Suprapubic skin (tissue), 4 donors: ENCODE measurements at places on chromosomes 16 and 17.

GRCh38 chr17:39775031-39775430 is 37.3 kb downstream of the GRB7 start:
- no peak overlapping the region for H3K27ac ChIP-seq
- no peaks in the 10 kb centered on the region for H3K36me3 ChIP-seq
- no peak overlapping the region for H3K4me3 ChIP-seq
- no peak for DNase-seq
- H3K4me1 ChIP-seq: no peaks in the 10 kb centered on the region

DNA sequence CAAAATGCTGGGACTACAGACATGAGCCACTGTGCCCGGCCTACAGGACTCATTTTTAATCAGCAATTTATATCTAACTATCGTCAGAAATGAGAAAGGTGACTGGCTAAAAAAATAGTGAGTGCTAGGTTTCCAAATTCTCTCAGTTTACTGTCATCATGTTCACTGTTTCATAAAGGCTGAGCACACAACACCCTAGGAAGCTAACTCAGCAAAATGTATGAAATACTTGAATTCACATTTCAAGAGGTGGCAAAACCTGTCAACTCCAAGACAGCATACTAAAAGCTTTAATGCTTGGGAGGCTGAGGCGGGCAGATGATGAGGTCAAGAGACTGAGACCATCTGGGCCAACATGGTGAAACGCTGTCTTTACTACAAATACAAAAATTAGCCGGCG is 16.7 kb downstream of the WDR45B start:
- H3K4me1 ChIP-seq: peaks cover 15% of the 10 kb centered on the region
- H3K27me3 ChIP-seq: no peaks in the 10 kb centered on the region
- DNase-seq: no peak
- no peak overlapping the region for H3K27ac ChIP-seq

- no peaks in the 10 kb centered on the region for H3K27me3 ChIP-seq
- H3K27ac ChIP-seq: no peak overlapping the region
- H3K4me3 ChIP-seq: no peak overlapping the region
- peaks cover 48% of the 10 kb centered on the region for H3K4me1 ChIP-seq
- H3K36me3 ChIP-seq: no peaks in the 10 kb centered on the region
- DNase-seq: no peak
Observed at GRCh38 chr16:11620243-11621003, 33.7 kb upstream of the LITAF start.

- no peak overlapping the region for H3K4me3 ChIP-seq
- H3K27ac ChIP-seq: no peak overlapping the region
- no peaks in the 10 kb centered on the region for H3K27me3 ChIP-seq
- no peaks in the 10 kb centered on the region for H3K4me1 ChIP-seq
Observed at GRCh38 chr17:2462481-2462880, 49.2 kb downstream of the METTL16 start.

DNA sequence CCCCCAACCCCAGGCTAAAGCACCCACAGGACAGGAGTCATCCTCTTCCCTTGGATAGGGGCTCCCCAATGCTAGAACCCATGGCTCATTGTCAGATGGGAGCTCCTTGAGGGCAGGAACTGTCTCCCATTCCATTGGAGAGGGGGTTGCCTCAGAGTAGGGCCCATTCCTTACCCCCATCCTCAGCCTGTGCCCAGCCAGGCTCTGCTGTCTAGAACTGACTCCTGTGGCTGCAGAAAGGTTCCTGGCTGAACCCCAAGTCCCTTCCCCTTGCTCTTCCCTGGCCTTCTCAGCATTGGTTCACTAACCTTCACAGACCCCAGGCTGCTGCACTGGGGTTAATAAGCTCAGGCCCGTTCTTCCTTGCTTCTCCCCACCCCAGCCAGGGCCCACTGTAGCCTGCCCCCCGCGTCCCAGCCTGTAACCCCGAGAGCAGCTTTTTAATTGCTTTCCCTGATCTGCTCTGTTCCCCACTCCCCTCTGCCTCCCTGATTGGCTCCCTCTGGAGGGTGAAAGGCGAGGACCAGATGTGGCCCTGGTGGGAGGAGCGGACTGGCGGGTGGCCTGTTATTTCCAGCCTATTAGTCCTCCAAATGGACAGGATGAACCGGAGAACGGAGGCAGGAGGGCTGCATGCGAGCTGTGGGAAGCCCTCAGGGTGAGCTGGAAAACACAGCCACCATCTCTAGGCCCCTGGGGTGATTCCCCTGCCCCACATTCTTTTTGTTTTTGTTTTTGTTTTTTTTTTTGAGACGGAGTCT is 6.0 kb upstream of the GFAP start:
- DNase-seq: peak; percentile 50
- no peaks in the 10 kb centered on the region for H3K36me3 ChIP-seq
- peaks cover 23% of the 10 kb centered on the region for H3K4me1 ChIP-seq
- no peaks in the 10 kb centered on the region for H3K27me3 ChIP-seq
- no peak overlapping the region for H3K27ac ChIP-seq

- DNase-seq: no peak
- H3K4me1 ChIP-seq: peaks cover 20% of the 10 kb centered on the region
- H3K27me3 ChIP-seq: no peaks in the 10 kb centered on the region
- no peak overlapping the region for H3K4me3 ChIP-seq
- no peaks in the 10 kb centered on the region for H3K36me3 ChIP-seq
- peak overlapping the region; percentile 58 for H3K27ac ChIP-seq
Observed at GRCh38 chr16:80039777-80040176, 439.2 kb upstream of the MAF start.

DNA sequence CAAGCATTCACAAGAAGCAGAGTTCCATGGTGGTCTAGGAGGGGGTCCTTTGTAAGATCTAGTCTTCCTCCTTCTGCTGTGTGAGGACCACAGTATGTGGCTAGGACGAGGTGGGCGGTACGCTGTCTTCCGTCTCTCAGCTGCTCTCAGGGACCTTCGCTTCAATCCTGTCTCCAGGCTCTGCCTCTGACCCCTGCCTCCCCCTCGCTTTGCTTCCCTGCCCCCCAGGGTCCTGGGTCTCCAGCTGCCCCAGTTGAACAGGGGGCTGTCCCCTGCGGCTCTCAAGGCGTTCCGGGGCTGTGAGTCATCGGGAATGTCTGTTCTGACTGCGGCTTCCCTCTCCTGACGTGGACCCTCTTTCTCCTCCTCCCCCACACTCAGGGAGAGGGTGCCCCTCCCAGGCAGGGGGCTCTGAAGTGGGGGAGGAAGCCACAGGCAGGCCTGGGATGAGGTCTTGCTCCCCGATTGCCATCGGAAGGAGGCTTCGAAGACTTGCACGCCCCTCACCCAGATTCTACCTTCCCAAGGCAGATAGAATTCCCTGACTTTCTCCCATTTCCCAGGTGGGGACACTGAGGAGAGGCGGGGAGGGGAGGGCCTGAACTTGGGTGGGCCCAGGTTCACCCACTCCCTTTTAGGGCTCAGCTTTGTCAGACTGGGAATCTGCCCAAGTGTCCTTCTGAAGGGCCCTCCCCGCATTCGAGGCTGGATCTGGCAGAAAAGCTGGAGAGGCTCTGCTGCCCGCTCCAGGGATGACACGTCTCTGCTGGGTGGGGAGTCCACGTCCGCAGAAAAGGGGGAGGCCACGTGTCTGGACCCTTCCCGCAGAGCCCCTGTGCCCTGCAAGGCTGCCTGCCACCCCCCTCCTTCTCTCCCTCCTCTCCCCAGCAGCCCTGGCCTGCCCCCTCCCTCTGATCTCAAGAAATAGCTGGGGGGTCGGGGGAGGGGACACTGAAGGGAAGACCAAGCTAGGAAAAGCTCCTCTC is 9.1 kb upstream of the COL1A1 start:
- no peaks in the 10 kb centered on the region for H3K36me3 ChIP-seq
- peak overlapping the region; percentile 3 for H3K4me3 ChIP-seq
- peaks cover 65% of the 10 kb centered on the region for H3K4me1 ChIP-seq
- H3K27me3 ChIP-seq: peaks cover 17% of the 10 kb centered on the region
- DNase-seq: peak; percentile 86

DNA sequence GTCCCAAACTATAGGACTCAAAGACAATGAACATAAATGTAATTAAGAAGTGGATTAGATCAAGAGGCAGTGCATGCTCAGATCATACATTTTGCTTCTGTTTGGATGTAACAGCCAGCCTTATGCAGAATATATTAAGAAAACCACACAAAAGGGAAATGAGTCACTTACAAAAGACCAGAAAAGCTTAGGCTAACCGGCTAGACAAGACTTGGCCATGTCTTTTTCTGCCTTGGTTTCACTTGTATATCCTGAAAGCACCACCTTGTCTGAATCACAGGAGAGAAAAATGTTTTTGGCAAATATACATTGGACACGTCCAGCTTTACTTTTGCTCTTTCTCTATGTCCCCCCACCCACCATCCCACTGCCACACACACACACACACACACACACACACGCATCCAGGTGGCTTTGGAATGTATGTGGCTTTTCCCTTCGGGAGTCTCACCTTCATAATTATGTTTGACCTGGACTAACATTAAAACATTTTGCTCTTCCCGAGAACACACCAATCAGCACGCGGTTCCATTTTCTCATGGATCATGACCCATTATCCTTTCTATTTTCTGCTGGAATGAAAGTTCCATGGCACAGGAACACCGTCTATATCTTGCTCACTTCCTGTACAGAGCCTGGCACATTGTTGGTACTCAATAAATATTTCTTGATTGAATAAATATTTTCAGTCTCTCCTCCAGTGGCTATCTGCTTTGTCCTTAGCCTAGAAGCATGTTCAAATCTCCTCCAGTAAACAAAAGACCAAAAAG is 64.6 kb downstream of the CDK5R1 start:
- H3K27ac ChIP-seq: peak overlapping the region; percentile 20
- peaks cover 9% of the 10 kb centered on the region for H3K4me1 ChIP-seq
- DNase-seq: no peak
- H3K4me3 ChIP-seq: no peak overlapping the region
- no peaks in the 10 kb centered on the region for H3K36me3 ChIP-seq
- no peaks in the 10 kb centered on the region for H3K27me3 ChIP-seq

DNA sequence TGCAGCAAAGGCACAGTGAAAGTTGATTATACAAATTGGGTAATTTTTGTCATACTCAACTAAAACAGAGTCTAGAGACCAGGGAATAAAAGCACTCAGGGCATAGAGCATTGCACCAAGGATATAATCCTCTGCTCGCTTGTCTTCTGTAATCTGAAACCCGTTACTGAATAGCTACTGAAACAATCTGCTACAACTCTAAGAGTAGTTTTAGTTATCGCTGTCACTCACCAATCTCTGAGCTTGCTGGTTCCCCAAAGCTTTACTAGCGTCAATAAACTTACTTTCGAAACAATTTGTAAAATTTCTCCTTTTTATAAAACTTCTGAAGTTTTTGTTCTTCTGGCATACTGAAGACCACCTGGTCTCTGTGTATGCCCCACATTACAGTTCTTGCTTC is 22.9 kb upstream of the SLC35G3 start:
- H3K27ac ChIP-seq: no peak overlapping the region
- no peaks in the 10 kb centered on the region for H3K36me3 ChIP-seq
- peaks cover under 1% of the 10 kb centered on the region for H3K27me3 ChIP-seq

GRCh38 chr16:23879735-23880373 is 44.1 kb downstream of the PRKCB start:
- DNase-seq: no peak
- no peaks in the 10 kb centered on the region for H3K27me3 ChIP-seq
- no peak overlapping the region for H3K4me3 ChIP-seq
- H3K27ac ChIP-seq: no peak overlapping the region
- H3K4me1 ChIP-seq: no peaks in the 10 kb centered on the region

DNA sequence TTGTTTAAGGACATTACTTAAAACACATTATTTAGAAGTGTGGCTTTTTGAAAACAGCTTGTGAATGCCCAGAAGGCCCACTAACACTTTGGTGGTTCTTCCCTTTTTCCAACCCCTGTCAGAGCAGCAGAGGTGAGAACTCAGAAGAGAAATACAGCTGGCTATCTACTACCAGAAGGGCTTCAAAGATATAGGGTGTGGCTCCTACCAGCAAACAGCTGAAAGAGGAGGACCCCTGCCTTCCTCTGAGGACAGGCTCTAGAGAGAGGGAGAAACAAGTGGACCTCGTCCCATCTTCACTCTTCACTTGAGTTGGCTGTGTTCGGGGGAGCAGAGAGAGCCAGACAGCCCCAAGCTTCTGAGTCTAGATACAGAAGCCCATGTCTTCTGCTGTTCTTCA is 6.9 kb upstream of the RAPGEFL1 start:
- H3K27me3 ChIP-seq: no peaks in the 10 kb centered on the region
- peaks cover 75% of the 10 kb centered on the region for H3K36me3 ChIP-seq
- no peak overlapping the region for H3K4me3 ChIP-seq
- H3K4me1 ChIP-seq: peaks cover 7% of the 10 kb centered on the region
- no peak for DNase-seq

DNA sequence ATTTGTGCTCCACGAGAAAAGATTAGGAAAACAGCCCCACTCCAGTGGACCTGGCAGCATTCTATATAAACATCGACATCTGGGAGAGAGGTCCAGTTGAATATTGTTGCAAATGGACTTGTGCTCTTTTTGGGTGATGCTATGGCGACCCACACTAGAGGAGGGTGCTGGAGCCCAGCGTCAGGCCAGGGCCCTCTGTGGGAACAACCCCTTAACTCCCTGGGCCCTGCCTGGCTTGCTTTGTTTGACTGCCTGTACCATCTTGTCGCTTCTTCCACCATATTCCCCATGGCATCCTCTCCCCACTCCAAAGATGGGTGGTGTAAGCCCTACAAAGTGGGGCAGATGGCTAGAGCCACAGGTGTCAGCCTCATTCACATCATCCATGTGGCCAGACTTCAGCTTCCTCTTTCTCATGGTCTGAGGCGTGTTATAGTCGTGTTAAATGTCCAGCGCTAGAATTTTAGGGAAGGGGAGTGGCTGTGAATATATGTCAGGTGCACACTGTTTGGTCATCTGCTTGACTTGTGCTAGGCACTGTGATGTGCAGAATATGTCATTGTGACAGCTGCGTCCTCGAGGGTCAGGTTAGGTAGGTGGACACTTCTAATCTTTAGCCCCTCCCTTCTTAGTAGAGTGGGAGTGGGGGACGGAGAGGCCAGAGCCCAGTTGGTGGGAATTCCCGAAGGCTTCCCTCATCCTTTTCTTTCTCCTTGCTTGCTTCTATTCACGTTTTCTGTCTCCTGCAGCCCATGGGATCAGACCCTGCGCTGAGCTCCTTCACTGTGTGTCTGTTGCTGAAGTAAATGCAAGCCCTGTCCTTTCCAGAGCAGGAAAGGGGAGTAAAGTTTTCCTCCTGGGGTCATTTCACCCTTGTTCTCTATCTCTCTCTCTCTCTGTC is 49.8 kb downstream of the MPRIP start:
- H3K27ac ChIP-seq: no peak overlapping the region
- no peak for DNase-seq
- no peaks in the 10 kb centered on the region for H3K27me3 ChIP-seq

- no peaks in the 10 kb centered on the region for H3K4me1 ChIP-seq
- peaks cover 9% of the 10 kb centered on the region for H3K27me3 ChIP-seq
- H3K4me3 ChIP-seq: no peak overlapping the region
- no peak for DNase-seq
Observed at GRCh38 chr16:66344533-66345145, 21.9 kb upstream of the CDH5 start.

- no peaks in the 10 kb centered on the region for H3K27me3 ChIP-seq
- DNase-seq: no peak
- no peaks in the 10 kb centered on the region for H3K4me1 ChIP-seq
- peaks cover 97% of the 10 kb centered on the region for H3K36me3 ChIP-seq
Observed at GRCh38 chr17:4074831-4075495, 67.9 kb downstream of the ZZEF1 start.
